ENCODE measurements at places on chromosomes 3 and 15.

DNA sequence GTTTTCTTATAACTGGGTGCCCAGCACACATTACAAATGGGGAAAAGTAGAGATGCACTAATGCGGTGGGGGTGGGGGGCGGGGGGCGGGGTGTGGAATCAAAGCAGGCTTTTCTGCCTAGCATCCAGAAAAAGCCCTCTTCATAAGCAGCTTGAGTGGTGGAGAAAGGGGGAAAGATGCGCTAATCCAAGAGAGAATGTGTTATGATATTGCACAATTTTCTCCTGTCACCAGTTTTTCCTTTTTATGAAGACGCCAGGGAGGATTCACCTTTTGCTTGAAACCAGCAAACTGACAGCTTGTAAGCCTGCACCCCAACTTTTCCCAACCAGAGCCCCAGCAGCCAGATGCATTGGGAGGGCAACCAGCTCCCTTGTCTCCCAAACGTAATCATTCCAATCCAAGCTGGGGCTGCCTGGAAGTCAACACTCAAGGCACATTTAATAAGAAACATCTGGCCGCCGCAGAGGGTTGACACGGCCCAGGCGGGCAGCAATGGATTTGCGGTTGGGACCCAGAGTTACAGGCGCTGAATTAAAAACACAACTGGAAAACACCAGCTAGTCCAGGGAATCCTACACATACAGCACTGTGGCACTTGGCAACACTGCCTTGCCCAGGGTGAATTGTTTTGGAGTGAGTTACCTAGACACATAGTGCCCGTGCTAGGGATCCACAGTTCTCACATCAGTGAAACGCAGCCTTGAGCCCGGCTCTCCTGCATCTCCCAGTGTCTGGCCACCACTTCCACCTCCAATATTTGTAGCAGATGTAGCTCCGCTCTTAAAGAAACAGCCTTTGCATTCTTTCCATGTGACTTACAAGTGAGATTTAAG is 218.5 kb upstream of the PRICKLE2 start:
- no peak for DNase-seq

GRCh38 chr3:180694321-180694720 is 15.0 kb upstream of the CCDC39 start:
- no peak for DNase-seq

- no peak for DNase-seq
Observed at GRCh38 chr3:52176951-52177700, 20.8 kb upstream of the ALAS1 start.

GRCh38 chr3:42369832-42370231 is 40.6 kb downstream of the LYZL4 start:
- no peak for DNase-seq

- no peak for DNase-seq
Observed at GRCh38 chr3:174247687-174248152, 611.4 kb upstream of the NAALADL2 start.
